Stimulated activated CD8-positive, alpha-beta memory T cell treated with anti-CD3 and anti-CD28 coated beads, Interleukin-7, amount 100 ng/mL, for 1 hour (primary cell): ENCODE measurements at places on chromosomes 7 and 10.

DNA sequence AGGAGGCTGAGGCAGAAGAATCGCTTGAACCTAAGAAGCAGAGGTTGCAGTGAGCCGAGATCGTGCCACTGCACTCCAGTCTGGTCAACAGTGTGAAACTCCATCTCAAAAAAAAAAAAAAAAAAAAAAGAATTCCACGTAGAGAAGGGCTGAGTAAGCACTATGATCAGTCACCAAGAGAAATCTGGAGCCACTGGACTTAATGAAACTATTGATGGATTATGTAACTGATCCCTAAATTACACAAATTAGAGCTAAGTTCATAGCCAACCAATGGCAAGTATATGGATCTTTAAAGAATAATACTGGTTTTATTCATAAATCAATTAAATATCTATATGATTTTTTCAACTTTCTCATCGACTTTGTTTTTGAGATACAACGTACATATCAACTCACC is 72.2 kb upstream of the ABLIM1 start:
- no peak for DNase-seq

DNA sequence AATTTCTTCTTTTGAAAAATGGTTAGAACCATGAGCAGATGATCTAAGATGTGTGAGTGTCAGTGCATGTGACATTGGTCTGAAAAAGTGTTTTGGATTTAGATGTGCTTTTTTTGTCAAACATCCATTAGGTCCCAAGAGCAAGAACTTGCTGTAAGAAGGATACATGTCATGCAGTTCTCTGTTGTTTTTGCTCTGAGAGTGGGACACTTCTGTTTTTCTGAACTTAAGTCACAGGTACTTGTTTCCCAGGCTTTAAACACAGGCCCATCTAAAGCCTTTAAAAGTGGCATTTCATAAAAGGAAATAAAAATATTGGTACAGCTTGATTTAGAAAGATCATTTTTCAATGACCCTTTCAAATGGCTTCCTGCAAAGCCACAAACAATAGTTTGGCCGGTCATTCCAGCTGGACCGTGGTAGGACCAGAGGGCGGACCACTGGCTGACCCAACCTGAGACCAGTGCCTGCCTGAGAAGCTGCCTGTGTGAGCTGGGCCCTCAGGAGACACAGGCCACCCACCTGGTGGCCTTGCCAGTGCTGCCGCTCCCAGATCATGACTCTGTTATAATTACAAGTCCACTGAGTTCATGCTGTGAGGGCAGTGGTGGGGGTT is 92.7 kb downstream of the EEPD1 start:
- DNase-seq: no peak

DNA sequence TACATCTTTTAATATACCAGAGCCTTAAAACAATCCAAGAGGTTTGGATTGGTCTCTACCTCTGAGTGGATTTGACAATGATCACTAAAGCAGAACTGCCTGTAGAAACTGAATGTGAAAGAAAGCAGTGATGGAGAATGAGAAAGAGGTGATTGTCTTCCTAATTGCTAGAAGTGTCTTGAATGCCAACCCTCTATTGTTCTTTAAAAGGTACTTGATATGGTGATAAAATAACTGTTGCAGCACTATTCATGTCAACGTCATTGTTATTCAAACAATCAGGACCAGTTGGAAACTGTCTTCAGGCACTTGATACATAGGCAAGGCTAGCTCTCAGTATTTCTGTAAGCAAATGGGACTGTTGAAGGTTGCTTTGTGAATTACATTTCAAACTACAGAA is 47.9 kb upstream of the ITPRID1 start:
- no peak for DNase-seq

GRCh38 chr7:69208848-69209247 is 389.4 kb upstream of the AUTS2 start:
- DNase-seq: no peak

DNA sequence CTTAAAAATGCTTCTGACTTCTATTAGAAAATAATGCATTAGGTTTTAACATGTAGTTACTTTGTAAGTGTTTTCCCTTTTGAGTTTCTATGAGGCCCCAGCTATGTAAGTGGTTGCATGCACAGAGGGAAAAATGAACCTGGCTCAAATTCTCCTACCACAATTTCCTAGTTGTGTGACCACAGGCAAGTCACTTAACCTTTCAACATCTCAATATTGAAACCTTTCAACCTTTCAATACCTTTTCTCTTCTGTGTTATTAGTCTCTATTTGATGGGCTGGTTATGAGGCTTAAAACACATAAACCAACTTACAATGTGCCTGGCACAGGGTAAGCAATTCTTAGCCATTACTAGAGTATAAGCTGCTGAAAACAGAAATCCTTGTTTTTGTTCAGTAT is 203.0 kb downstream of the KCND2 start:
- no peak for DNase-seq

DNA sequence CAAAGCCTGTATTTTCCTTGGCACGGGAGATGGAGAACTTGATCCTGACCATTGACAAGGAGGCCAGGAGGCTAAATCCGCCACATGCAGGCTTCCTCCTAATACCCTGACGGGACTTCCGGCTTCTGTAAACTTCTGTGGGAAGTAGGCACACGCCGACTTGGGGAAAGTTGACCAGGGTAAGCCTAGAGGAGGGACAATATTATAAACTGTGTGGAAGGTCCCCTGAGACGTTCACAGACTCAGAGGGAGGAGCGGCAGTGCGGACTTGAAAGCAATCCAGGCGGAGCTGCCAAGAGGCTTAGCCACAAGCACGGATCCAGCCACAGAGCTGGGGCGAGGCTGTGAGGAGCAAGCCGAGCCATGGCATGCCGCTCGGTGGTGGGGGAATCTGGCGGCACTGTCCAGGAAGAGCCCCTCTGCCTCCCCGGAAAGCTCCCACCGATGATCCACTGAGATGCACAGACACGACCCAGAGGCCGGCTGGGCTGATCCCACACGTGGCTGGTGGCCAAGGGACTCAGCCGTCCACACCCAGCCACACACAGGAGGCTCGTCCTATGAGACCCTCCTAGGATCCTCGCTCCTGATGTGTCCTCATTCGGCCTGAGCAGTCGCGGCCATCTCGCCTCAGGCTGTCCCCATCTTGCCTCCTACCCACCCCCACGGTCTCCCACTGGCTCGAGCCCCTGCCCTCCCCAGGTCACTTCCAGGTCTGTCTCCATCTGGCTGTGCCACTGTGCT is 40.0 kb upstream of the INSIG1 start:
- DNase-seq: no peak

DNA sequence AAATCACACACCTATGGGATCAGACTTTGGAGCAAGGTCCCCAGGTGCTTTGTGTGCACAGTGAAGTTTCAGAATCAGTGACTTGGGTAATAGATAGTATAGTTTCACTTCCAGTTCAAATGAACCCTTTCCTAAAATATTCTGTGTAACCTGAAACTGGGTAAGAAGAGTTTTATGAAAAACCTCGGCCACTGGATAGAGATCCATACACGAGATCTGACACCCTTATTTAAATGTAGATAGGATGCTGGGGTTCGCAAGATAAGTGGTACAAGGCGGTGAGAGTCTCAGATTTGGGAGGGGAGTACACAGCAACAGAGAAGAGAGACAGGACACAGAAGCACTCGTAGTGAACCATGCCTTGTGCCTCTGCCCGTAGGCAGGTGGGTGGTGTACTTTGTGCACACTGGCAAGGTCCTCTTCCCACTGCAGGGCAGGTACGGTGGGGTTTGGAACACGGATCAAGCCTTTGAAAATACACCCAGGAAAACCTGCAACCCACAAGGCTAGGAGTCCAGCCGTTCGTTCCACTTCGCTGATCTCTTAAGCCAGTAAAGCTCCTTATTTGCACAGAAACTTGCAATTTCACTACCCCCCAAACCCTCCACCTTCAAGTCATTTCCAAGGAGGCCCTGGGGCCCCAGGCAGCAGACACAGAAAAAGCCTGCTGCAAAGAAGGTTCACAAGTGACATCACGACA is 162.8 kb downstream of the USP6NL start:
- DNase-seq: no peak

DNA sequence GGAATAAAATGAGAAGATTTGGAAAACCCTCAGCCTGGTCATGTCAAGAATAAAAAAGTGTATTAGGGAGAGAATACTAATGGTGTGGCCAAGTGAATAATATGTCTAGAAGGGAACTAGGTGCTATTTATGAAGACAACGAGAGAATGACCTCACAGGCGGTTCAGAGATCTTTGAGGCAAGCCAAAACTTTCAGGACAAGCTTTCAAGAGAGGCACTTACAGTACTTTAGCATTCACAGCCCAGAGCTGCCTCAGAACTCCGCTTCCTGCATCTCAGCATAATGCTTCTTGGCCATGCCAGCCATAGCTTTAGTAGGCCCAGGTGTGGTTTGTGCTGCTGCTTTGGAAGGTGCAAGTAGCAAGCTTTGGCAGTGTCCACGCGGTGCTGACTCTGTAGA is 37.2 kb upstream of the CCDC7 start:
- no peak for DNase-seq

DNA sequence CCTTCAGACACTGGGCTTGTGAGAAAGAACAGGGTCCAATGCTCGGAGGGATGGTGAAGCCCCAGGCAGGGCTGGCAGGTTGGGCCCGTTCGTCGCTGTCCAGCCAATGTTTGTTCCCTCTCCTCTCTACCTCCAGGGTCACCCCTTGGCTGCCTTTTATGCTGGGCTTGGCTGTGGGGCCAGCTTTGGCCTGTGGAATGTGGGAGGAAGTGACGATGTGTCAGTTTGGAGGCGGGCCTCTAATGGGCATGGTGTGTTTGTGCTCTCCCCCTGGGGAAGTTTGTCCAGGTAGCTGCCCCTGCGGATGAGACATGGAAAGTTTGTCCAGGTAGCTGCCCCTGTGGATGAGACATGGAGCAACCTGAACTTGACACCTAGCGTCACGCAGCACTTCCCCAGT is 236.7 kb downstream of the GLRX3 start:
- no peak for DNase-seq

DNA sequence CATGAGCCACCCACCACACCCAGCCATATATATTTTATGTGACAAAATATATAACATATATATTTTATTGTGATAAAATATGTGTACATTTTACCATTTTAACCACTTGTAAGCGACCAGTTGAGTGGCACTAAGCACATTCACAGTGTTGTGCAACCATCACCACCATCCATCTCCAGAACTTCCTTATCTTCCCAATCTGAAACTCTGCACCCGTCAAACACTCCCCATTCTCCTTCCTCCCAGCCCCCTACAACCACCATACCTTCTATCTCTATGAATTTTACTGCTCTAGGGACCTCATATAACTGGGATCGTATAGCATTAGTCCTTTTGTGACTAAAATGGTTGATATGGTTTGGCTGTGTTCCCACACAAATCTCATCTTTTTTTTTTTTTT is 20.8 kb upstream of the CYTH3 start:
- DNase-seq: no peak

DNA sequence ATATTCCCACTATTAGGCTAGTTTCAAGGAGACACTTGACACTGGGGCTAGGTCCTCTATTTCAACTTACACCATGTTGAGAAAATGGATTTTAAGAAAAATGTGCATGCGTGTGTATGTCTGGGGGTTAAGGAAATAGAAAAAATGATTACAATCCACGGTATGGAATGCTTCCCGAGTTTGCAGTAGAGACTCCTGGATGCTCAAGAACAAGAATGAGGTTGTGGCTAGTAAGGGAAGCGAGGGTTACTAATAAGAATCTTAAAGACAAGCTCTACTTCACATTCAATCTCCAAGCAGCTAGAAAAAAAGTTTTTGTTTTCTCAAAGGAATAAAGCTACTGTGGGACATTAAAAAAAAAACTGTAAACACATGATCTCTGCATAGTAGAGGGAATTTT is 54.7 kb downstream of the ANK3 start:
- DNase-seq: no peak
